ENCODE measurements at places on chromosomes 1 and 21.

DNA sequence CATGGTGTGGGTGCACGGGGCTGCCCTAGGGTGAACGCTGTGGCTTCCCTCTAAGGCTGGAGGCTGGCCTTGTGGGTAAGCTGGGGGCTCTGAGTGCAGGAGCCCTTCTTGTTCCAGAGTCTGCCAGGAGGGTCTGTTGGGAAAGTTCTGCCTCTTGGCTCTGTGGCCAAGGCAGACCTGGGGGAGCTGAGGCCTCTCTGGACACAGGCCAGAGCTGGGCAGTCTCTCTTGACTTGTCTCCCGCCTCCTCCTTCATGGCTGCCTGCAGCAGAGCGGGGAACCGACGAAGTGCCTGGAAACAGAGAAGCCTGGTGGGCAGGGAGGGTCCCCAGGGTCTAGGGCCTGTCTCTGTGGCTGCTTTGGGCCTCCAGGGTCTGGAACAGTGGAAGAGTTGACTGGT lies 30.3 kb upstream of the PEX10 start:
- DNase-seq = no peak

DNA sequence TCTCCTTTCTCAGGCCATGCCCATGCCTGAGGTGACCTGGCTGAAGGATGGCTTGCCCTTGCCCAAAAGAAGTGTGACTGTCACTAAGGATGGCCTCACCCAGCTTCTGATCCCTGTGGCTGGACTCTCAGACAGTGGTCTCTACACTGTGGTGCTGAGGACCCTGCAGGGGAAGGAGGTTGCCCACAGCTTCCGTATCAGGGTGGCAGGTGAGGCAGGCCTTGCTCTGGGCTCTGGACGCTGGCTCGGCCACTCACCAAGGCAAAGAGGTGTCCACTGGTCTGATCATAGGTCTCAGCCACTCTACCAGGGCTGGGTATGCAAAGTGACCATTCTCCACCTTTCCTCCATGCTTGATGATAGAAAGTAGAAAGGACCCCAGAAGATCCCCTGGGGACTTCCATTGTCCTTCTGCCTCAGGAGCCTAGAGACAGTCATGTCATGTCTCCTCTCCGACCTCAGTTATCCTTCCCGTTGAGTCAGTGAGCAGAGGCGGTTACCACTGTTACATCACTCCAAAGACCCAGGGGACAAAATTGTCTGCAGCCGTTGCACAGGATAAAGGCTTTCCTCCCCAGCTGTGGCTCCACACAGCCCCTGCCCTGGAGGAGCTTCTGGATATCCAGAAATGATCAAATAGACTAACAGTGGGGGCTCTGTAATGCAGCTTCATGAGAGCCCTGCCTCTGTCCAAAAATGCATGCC lies 34.2 kb downstream of the IGFN1 start:
- DNase-seq = no peak

DNA sequence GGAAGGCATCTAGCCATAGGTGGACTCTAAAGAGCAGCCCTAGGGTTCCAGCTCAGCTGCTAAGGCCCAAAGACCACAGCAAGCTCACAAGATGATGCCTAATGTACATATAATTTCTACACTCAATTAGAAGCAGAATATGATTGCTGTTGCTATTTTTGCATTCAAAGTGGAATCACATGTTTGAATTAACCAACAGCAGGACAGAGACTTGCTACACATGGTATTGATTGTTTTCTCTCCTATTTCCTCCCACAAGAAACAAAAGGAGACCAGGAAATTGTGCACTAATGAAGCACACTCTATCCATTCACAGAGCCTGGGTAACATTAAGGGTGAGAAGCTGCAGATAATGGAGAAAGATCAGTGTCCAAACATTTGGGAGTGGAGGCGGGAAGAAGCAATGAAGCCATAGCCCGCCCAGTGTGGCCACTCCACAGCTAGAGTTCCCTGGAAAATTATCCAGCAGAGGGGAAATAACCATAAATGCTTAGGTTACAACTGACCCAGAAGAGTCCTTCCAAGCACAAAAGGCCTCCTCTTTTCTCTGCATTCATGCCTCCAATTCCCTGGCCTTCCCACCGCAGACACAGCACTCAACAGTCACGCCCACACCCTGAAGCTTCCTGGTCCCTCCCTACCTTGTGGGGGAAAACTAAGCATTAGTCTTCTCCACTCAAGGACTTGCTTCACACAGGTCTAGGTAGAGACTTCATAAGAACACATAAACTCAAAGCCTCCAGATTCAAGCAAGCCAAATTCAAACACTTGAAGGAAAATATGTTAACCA lies 7.5 kb downstream of the CNN3 start:
- DNase-seq = no peak

DNA sequence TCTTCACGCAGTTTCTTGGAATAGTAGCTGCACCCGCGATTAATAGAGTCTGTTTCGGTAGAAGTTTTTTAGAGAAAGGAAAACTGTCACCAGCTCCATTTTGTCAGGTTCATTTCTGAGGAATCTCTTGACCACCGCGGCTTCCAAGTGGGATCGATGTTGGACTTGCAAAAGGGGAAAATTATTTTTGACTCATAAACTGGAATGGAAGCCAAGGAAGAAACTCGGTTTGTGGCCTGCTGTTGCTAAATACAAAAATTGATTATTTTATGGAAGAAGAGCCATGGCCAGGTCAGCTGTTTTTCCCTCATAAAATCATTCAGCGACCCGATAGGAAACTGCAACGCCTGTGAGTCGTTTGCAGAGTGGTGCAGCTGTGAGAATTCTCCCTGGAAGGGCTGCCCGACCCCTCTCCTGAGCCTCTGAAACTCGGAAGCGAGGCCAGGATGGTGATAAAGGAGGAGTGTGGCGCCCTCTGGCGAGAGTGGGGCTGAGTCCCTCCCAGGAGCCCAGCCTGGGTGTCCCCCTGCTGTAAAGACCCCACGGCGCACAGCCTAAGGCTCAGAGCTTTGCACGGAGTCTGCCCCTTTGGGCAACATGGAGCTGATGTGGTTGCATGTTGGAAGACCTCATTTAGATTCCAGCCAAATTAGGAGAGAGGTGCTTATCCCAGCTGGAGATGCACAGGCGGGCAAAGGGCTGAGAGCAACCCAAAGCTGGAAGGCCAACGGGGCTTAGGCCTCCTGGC lies 83.6 kb upstream of the SLC25A33 start:
- peak; percentile 56 for DNase-seq

GRCh38 chr1:209335178-209335577 lies 248.3 kb upstream of the CAMK1G start:
- DNase-seq = no peak

DNA sequence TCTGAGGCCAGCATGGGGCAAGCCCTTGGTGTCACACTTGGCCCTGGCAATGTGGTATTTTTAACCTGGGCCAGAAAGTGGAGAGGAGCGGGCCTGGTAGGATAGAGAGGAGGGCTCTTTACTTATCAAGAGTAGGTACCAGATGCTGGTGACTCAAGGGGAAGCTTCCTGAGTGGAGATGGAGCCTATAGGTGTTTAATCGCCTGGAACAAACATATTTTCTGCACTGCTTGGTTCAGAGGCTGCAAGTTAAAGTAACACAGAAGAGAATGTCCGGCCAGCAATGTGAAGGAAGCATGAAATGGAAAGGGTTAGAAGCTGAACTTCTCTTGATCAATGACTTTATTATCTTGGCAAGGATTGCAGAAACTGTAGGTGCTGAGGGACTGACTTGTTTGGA lies 74.3 kb downstream of the DDR2 start:
- DNase-seq = no peak

DNA sequence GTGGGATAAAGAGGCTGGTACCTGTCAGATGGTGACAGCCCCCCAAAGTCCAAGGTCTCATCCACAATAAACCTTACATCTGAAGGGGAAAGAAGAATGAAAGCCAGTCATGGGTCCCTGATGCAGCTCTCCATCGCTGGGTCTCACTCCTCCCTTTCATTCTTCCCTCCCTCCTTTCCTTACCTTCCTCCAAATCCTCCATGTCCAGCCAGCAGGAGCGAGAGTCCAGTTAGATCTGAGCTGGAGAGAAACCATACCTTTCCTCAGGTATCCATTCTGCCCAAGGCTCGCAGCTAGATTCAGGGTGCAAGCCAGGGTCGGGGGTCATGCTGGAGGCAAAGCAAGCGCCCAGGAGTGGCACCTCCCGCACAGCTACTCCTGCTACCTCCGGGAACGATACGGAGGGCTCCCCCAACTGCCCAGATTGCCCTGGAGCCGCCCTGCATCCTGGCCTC lies 421 bp downstream of the PSRC1 start:
- no peak for DNase-seq

- DNase-seq = no peak
These were observed 355.7 kb upstream of the DUSP10 start for GRCh38 chr1:222097588-222097987.

DNA sequence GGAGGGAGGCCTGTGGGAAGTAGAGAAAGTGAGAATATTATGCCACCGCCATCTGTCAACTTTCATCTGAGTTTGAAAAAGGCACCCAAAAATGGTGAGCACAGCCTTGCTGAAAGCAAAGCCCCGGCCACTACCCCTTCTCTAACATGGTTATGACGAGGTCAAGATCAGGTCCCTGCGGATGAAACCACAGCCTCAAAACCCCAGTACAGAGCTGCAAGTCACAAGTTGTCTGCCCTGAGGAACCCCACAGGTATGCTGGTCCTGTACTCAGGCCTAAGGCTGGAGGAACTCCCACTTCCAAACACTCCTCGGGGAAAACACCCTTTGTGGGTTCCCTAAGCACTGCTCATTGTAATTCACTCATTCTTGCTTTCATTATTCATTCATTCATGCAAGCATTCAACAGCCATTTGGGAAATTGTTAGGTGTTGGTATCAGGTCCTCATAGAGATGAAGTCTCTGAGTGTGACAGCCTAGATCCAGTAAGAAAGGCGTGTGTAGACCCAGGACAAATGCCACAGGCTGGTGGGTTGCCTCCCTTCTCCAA lies 216.6 kb upstream of the EDN2 start:
- DNase-seq = no peak

GRCh38 chr1:85289848-85290335 lies 13.5 kb upstream of the BCL10 start:
- no peak for DNase-seq
